ENCODE measurements at places on chromosomes 7 and 10. TPM values are rescaled to one million over a fixed set of nuclear protein-coding genes. Genes with fewer than 3 reads are reported as not detected.
A peak's percentile ranks its signal among the peaks of the same experiment; 100 is the strongest.

ZNF518A gene
- 13.5 TPM for total RNA-seq

CNPY1 gene
- total RNA-seq, result not detected

EVX1 gene
- total RNA-seq, result not detected

COL28A1 gene
- total RNA-seq, result 1.2 TPM

CHST15 gene
- total RNA-seq, result 4.4 TPM

SFTPA1 gene
- not detected for total RNA-seq

TRIL gene
- total RNA-seq, result 2.9 TPM

MGAM2 gene
- not detected for total RNA-seq

ITIH5 gene
- total RNA-seq, result 5.8 TPM

SLC13A1 gene
- not detected for total RNA-seq

DNA sequence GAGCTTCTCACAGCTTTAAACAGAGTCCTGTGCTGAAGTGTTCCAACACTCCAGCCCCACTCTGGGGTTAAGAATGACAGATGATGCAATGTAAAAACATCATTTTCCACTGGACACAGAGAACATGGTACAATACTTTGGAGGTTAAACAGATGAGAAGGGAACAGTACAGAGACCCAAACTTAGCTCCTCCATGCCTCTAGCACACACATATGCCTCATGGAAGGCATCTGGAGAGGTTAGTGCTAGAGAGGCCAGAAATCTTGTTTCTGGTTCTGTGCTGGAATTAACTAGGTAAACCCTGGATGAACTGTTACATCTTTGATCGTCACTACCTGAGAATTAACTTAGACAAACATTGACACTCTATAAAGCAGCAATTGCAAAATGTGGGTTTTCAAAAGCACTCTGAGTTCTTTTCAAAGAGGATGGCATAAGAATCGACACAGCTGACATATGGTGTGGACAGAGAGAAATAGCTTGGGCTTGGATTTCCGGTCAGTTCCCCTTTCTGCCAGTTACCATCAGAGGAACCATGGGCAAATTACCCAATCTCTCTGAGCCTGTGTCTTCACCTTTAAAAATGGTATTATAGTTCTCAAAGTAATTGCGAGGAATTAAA, 81.9 kb downstream of the KCNMA1 start:
- no peak overlapping the region for H3K4me3 ChIP-seq
- no peaks in the 10 kb centered on the region for H3K27me3 ChIP-seq
- no peak for DNase-seq
- no peaks in the 10 kb centered on the region for H3K4me1 ChIP-seq

- H3K36me3 ChIP-seq, result no peaks in the 10 kb centered on the region
- H3K27me3 ChIP-seq, result no peaks in the 10 kb centered on the region
- no peak for DNase-seq
- no peak overlapping the region for H3K27ac ChIP-seq
These were observed 96.1 kb downstream of the PPP1R3C start for GRCh38 chr10:91536733-91537132.

DNA sequence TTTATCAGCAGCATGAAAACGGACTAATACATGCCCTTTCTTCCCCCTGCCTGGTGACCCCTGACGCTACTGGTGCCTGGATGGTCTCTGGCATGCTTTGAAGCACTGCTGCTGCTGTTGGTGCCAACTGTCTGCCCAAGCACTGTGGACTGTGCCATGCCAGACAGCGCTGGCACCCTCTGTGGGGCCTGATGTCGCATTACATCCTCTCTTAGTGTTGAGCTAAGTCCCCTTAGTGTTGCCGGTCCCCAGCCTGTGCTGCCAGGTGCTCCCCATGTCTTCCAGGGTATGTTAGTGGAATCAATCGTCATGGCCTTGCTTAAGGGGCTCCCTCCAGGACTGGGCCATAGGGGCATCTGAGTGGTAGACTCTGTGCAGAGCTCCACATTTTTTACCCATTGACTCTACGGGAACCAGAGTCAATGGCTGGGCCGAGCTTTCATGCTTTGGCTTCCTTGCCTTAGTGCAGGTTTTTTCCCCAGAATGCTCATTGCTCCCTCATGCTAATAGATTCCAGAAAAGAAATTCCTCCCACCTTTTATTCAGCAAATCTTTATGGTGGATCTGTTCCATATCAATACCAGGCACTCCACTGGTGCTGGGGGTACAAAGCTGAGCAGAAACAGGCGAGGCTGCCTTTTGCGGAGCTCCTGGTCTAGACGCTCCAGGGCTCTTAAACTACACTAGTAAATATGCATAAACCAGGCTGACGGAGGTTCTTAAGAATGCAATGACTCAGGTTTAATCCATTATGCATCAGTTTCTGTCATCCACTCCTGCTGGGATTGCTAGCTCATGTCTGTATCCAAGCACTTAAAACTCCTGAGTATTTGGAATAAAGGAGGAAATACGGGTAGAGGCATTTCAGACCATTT, 21.8 kb upstream of the MRC1 start:
- no peak for DNase-seq
- no peak overlapping the region for H3K4me3 ChIP-seq
- no peak overlapping the region for H3K27ac ChIP-seq
- H3K27me3 ChIP-seq, result no peaks in the 10 kb centered on the region
- no peaks in the 10 kb centered on the region for H3K36me3 ChIP-seq

- no peaks in the 10 kb centered on the region for H3K27me3 ChIP-seq
- no peak overlapping the region for H3K27ac ChIP-seq
- no peak for DNase-seq
- H3K4me3 ChIP-seq, result no peak overlapping the region
These were observed 94.5 kb downstream of the ETV1 start for GRCh38 chr7:13894954-13895353.

- DNase-seq, result no peak
- no peaks in the 10 kb centered on the region for H3K36me3 ChIP-seq
- H3K27ac ChIP-seq, result no peak overlapping the region
These were observed 42.2 kb downstream of the MYPN start for GRCh38 chr10:68151453-68151852.

DNA sequence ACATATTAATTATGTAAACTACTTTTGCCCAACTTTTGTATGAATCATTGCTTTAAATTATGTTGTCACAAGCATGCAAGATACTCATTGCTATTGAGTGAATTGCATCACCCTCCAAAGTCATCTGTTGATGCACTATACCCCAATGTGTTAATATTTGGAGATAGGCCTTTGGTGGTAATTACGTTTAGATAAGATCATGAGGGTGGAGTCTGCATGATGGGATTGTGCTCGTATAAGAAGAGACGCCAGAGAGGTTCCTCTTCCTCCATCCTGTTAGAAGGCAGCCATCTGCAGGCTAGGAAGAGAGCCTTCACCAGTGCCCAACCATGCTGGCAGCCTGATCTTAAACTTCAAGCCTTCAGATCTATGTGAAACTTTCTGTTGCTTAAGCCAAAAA, 95.3 kb upstream of the MAGI2 start:
- DNase-seq, result no peak
- no peaks in the 10 kb centered on the region for H3K27me3 ChIP-seq
- no peaks in the 10 kb centered on the region for H3K36me3 ChIP-seq
- H3K4me3 ChIP-seq, result no peak overlapping the region
- no peaks in the 10 kb centered on the region for H3K4me1 ChIP-seq
- no peak overlapping the region for H3K27ac ChIP-seq

GRCh38 chr10:69742928-69743602, 58.6 kb upstream of the COL13A1 start:
- peaks cover 10% of the 10 kb centered on the region for H3K27me3 ChIP-seq
- no peak overlapping the region for H3K4me3 ChIP-seq
- H3K4me1 ChIP-seq, result peaks cover 5% of the 10 kb centered on the region

DNA sequence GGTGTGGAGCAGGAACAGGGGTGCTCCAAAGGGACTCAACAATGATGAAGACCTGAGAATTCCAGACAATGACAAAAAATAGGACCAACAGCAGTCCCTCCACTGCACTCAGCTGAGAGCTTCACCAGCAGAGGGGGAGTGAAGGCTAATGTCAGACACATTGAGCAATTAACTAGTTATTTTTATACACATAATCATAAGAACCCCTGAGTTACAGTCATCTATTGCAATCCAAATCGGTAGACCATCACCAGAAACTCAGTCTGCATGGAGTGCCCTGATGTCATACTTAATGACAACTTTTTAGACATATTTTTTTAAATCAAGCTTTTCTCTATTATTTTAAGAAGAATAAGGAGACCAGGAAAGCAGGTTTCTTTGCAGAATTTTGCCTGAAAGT, 30.6 kb upstream of the IKZF1 start:
- peaks cover 20% of the 10 kb centered on the region for H3K4me1 ChIP-seq
- no peaks in the 10 kb centered on the region for H3K27me3 ChIP-seq
- no peaks in the 10 kb centered on the region for H3K36me3 ChIP-seq

- H3K4me1 ChIP-seq, result peaks cover 8% of the 10 kb centered on the region
- no peaks in the 10 kb centered on the region for H3K36me3 ChIP-seq
- no peak overlapping the region for H3K4me3 ChIP-seq
- DNase-seq, result no peak
- H3K27ac ChIP-seq, result peak overlapping the region; percentile 78
These were observed 386.9 kb upstream of the LRRTM3 start for GRCh38 chr10:66538908-66539307.

- H3K36me3 ChIP-seq, result no peaks in the 10 kb centered on the region
- no peaks in the 10 kb centered on the region for H3K27me3 ChIP-seq
- no peak overlapping the region for H3K4me3 ChIP-seq
- no peak for DNase-seq
- H3K4me1 ChIP-seq, result no peaks in the 10 kb centered on the region
These were observed 330.3 kb upstream of the NPSR1 start for GRCh38 chr7:34327681-34328080.

DNA sequence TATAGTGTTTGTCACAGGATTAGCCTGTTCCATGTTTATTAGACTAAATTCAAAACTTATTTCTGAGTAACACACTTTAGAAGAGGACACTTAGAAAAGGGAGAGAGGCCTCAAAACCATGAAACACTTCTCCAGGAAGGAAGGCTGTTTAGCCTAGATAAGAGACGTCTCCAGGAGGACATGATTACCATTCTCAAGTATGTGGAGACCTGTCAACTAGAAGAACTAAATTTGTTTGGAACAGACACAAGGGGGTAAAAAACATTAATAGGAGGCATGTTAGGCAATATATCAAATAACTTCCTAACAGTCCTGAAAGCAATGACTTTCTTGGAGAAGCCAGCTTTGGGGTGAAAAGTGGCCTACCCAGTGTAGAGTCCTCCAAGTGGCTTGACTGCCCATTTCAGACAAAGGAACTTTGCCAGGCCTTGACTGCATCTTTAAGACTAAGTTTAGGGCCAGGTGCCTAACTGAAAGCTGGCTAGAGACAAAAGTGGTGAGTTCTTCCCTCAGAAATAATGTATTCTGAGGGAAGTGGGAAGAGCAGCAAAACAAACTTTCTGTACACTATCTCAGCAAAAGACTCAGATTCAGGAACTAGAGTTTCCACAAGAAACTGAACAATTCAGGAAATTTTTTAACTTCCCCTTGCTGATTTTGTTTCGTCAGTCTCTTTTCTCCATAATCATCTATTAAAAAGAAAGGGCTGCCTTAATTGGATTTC, 11.8 kb downstream of the NCOA4 start:
- no peak for DNase-seq
- H3K4me3 ChIP-seq, result no peak overlapping the region
- no peaks in the 10 kb centered on the region for H3K27me3 ChIP-seq
- H3K36me3 ChIP-seq, result peaks cover 30% of the 10 kb centered on the region
- H3K4me1 ChIP-seq, result peaks cover 88% of the 10 kb centered on the region

DNA sequence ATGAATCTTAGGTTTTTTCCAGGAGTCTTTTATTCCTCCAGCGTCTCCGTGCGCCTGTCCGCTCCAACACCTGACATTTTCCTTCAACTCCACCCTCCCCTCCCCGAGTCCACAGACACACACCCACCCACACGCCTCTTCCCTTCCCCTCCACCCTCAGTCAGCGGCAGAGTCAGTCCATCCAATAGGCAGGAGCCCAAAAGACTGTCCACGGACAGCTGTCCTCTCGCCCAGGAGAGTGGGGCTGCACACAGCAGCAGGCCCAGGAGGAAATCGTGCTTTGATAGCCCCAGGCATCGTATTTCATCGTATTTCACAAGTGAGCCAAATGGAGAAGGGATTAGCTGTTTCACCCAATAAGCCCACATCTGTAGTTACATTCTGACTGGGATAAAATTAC, 285.1 kb downstream of the ZEB1 start:
- H3K27ac ChIP-seq, result peak overlapping the region; percentile 88
- H3K4me3 ChIP-seq, result peak overlapping the region; percentile 73
- H3K27me3 ChIP-seq, result no peaks in the 10 kb centered on the region
- H3K36me3 ChIP-seq, result no peaks in the 10 kb centered on the region

DNA sequence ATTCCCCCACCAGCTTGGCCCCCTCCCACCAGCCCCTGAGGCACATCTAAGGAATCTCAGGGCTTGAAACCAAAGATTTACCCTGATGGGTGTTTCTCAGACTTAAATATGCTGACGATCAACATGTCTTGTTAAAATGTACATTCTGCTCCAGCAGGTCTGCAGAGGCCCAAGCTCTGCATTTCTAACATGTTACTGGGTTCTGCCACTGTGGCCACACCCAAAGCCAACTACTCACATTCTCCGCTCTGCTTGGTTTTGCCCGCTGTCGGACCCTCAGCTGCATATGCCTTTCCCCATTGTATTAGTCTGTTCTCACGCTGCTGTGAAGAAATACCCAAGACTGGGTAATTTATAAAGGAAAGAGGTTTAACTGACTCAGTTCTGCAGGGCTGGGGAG, 8.9 kb downstream of the PIP4K2A start:
- no peaks in the 10 kb centered on the region for H3K36me3 ChIP-seq
- no peaks in the 10 kb centered on the region for H3K27me3 ChIP-seq
- no peak overlapping the region for H3K27ac ChIP-seq
- H3K4me1 ChIP-seq, result peaks cover 6% of the 10 kb centered on the region
- DNase-seq, result no peak
- no peak overlapping the region for H3K4me3 ChIP-seq

DNA sequence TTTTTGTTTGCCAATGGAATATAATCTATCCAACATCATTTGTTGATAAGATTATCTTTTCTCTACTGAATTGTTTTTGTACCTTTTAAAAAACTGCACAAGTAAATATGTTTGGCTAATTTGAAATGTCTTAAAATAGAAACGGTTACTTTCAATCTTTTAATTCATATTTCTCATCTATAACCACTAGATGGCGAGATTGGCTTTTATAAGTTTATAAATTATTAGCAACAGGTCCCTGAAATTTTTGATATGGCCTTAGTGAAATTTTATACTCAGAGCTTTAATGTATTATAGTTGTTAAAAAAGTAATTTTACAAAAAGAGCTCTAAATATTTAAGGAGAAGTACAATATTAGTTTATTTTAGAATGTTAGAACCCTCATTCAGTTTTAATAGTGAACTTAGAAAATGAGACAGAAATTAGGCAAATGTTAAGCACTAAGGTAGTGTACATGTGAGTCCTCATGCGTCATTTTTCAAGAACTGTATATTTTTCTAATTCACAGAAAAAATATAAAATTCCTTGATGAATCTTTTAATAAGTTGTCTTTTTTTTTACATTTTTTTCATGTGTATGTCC, 592.5 kb downstream of the ARL4A start:
- no peaks in the 10 kb centered on the region for H3K4me1 ChIP-seq
- no peak for DNase-seq

GRCh38 chr10:107206833-107207232, 42.3 kb upstream of the SORCS1 start:
- DNase-seq, result no peak
- H3K36me3 ChIP-seq, result no peaks in the 10 kb centered on the region
- H3K27me3 ChIP-seq, result no peaks in the 10 kb centered on the region
- no peaks in the 10 kb centered on the region for H3K4me1 ChIP-seq
- no peak overlapping the region for H3K27ac ChIP-seq

Data from heart right ventricle (tissue), 16 donors.